ENCODE measurements at places on chromosomes 4 and X.

DNA sequence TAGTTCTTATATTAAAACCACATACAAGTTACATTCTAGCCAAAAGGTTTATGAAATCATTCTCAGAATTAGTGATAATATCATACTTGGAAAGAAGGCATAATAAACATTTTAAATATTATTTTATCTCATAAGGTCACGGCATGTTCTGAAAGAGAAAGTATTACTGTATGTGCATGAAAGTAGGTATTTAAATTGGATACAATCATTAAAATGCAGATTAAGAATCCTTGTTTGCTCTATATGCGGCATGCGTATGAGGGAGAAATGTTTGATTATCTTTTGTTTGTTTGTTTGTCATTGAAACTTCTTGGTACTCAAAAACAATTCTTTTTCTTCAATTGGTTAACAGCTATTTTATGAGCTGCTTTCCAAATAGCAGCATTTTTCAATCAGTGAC, 183.9 kb upstream of the TLL1 start:
- DNase-seq, result no peak

GRCh38 chrX:20116087-20116576, 575 bp downstream of the MAP7D2 start:
- DNase-seq, result no peak

DNA sequence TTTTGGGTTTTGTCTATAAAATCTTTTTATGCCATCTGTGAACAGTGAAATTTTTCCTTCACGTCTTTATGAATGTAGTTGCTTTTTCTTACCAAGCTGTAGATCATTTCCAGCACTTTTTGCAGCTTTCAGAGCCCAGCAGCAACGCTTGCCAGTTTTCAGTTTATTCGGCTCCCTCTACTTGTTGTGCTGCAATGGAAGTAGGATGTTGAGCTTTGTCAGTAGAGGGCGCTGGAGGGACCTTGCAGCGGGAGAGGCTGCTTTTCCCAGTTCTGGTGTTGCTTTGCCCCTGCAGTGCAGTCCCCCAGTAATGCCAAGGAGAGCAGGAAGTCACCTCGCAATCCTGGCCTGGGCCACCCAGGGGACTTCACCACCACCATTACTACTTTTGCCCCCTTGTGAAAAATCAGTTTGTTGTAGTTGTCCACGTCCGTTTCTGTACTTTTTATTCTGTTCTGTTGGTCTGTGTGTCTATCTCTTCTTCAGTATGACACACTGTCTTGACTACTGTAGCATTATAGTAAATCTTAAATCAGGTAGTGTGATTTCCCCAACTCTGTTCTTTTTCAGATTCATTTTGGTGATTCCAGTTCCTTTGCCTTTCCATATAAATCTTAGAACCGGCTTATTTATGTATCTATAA, 21.8 kb downstream of the CMC4 start:
- DNase-seq, result no peak

GRCh38 chr4:136025540-136025939, 1506.8 kb downstream of the PCDH18 start:
- no peak for DNase-seq

DNA sequence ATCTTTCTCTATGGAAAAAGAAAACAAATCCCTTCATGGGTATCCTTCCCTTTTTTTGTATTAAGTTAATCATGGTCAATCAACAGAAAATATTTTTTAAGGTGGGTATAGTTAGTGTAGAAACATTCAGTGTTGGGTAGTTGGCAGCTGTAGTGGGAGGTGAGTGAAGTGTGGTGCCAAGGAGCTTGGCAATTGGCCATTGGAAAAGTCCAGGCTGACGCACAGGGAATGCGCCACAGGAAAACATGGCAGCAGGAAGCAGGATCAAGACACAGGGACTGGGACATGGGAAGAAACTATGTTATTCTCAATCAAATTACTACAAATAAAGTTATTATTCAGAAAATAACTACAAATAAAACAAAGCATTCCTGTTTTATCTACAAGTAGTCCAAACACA, 20.0 kb downstream of the PALLD start:
- DNase-seq, result no peak

- DNase-seq, result no peak
These were observed 1471.6 kb upstream of the ADGRL3 start for GRCh38 chr4:59728496-59728895.

GRCh38 chr4:24241511-24241910, 342.8 kb downstream of the DHX15 start:
- DNase-seq, result no peak

DNA sequence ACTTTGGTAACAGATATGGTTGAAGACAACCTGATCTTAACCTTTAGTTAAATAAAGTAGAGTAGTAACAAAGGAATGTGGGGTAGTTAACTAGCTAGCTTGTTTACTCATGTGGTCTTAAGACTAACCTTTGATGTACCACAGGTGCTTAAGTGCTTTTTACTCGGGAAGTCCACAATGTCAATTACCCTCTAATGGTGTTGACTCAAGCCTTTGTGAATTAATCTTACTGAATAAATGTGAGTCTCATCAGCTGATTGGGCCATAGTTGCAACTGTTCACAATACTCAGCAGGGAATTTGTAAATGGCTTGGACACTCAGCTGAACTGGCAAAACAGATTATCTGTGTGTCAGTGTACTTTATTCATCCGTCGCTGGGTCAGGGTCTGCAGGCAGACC, 119.0 kb upstream of the UGT8 start:
- peak; percentile 4 for DNase-seq

DNA sequence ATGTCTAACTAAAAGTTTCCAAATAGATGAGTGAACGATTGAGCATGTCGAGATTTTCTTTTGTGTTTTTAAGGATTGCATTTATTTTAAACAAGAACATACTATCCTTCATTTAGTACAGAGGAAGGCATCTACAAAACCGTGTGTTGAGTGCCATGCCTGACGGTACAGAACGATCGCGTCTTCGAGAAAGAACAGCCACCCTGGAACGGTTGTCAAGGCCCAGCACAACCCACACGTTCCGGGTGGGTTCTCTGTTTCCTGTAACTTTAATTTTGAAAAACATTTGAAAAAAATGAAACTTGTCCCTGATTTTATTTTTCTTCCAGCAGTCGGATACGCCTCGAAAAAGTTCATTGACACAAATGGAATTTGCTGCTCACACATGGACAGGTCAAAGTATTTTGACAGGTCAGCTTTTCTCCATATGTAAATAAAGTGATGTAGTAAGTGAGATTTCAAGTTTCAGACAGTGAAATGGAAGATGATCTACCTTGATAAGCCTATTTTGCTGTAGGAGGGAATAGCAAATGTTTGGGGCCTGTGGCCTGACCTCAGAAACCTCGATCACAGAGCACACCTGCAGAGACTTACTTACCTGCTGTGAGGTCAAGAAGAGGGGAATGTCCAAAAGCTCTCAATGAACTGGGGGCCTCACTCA, 24.4 kb upstream of the CYP4V2 start:
- DNase-seq, result no peak

DNA sequence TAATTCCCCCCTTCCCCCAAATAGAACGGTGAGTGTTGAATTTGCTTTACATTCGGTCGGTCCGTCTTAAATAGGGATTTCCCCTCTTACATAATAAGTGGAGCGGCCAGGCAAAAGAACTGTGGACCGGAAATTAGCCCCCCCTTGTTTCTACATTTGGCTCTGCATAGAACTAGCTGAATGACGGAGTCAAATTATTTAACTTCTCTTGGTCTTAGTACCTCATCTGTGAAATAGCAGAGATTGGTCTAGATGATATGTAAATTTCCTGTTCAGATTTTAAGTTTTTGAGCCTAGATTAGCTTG, 1.3 kb downstream of the SPATA18 start:
- DNase-seq, result no peak

- peak; percentile 61 for DNase-seq
These were observed at the start of gene MAML3 for GRCh38 chr4:140153718-140154571. TSS of gene MAML3 (minus strand) at chr4:140154184. CDS start at chr4:140153327, 857 bp downstream.

DNA sequence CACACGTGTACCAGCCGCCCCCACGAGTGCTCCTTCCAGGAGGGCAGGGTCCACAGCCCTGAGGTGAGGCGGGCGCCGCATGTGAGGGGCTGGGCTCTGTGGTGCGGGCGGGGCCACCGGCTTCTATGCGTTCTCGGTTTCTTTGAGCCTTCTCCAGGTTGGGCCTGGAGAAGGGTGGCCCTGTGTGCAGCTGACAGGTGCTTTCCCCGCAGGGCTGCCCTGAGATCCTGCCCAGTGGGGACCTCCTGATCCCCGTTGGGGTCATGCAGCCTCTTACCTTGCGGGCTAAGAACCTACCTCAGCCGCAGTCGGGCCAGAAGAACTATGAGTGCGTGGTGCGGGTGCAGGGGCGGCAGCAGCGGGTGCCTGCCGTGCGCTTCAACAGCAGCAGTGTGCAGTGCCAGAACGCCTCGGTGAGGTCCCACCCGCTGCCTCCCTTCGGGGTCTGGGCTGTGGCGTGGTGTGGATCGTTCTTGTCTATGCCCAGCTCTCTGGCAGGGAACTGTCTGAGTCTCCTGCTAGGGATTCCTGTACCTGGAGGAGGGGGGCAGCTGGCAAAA, 6.8 kb downstream of the PLXNA3 start:
- DNase-seq, result no peak

GRCh38 chr4:187172340-187172761, 448.7 kb upstream of the FAT1 start:
- DNase-seq, result no peak

GRCh38 chrX:9687899-9688298, 77.7 kb downstream of the GPR143 start:
- DNase-seq, result no peak

- DNase-seq, result no peak
These were observed 7.0 kb upstream of the ADGRA3 start for GRCh38 chr4:22522706-22523501.

- DNase-seq, result no peak
These were observed 412.5 kb downstream of the ADAM29 start for GRCh38 chr4:175330652-175331051.

- DNase-seq, result no peak
These were observed 4.4 kb upstream of the CHM start for GRCh38 chrX:86051741-86052140.

DNA sequence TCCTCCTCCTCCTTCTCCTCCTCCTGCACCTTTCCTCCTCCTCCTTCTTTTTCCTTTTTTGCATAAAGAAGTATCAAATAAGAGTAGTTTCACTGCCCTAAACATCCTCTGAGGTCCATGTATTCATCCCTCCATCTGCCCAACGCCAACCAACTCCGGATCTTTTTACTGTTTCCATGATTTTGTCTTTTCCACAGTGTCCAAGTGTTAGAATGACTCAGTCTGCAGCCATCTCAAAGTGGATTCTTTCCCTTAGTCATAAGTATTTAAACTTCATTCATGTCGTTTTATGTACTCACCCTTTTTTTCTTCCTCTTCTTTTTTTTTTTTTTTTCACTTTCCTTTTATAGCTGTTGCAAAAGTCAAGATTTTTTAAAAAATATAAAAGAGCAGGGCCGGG, 12.9 kb downstream of the CSF2RA start:
- no peak for DNase-seq

- no peak for DNase-seq
These were observed 194.3 kb downstream of the ARHGAP24 start for GRCh38 chr4:85669204-85669603.

DNA sequence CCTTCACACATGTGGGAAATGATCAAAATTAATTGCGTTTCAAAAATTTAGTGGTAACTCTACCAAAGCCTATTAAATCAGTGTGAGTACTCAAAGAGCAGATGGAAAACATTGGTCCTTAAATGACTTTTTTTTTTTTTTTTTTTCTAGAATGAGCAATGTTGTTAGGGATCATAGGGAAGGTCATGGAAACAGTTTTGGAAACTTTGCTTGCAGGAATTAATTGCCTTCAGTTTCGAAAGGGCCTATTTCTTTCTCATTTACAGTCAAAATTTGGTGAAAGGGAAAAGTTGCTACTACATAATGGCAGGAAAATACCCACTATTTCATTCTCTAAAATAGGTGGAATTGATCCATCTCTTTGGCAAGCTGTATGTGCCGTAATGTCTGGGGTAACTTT, 160.9 kb downstream of the RTL9 start:
- DNase-seq, result no peak

DNA sequence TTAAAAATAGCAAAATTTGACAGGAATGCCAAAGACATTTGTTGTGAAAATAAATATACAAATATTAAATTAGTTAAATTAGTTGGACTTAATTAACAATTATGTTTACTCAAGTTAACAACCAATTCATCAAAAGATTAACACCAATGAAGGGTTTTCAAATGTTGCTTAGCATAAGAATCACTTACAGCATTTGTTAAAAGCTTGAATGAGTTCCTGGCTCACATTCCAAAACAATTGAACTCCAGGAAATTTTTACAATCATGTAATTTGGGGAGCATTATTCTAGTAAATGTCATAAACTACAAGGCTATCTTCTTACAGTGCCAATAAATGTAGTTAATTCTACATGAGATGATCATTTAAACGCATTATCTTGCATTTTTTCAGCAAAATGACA, 249.7 kb upstream of the MAGEB2 start:
- no peak for DNase-seq

- no peak for DNase-seq
These were observed 47.9 kb downstream of the SOWAHB start for GRCh38 chr4:76850010-76850441.

GRCh38 chr4:174260099-174260498, 23.4 kb downstream of the FBXO8 start:
- DNase-seq, result no peak
